Activated CD8-positive, alpha-beta T cell treated with anti-CD3 and anti-CD28 coated beads, Interleukin-2, amount 10 ng/mL, durations not matched to agents 7 days and 5 days (primary cell): ENCODE measurements at places on chromosomes 13 and 19. TPM values are rescaled to one million over a fixed set of nuclear protein-coding genes. Genes with fewer than 3 reads are reported as not detected.

DNA sequence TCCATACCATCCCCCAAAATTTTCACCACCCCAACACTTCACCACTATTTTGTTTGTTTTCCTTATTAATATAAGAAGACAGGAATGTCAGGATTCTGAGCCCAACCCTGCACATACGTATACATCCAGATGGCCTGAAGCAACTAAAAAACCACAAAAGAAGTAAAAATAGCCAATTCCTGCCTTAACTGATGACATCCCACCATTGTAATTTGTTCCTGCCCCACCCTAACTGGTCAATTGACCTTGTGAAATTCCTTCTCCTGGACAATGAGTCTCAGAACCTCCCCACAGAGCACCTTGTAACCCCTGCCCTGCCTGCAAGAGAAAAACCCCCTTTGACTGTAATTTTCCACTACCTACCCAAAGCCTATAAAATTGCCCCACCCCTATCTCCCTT lies 132.5 kb downstream of the ZNF675 start:
- no peak for DNase-seq
- no peaks in the 10 kb centered on the region for H3K36me3 ChIP-seq
- no peak overlapping the region for H3K4me3 ChIP-seq
- H3K4me1 ChIP-seq, result no peaks in the 10 kb centered on the region
- H3K27ac ChIP-seq, result no peak overlapping the region
- H3K27me3 ChIP-seq, result no peaks in the 10 kb centered on the region

The BCL2L12 gene
- total RNA-seq, result 87.7 TPM

GRCh38 chr13:36919171-36919832 lies 736 bp downstream of the SMAD9 start:
- no peaks in the 10 kb centered on the region for H3K36me3 ChIP-seq
- no peak overlapping the region for H3K27ac ChIP-seq
- no peak for DNase-seq
- peaks cover 71% of the 10 kb centered on the region for H3K27me3 ChIP-seq

- DNase-seq, result peak; percentile 54
- peak overlapping the region; percentile 100 for H3K27ac ChIP-seq
- peaks cover 4% of the 10 kb centered on the region for H3K36me3 ChIP-seq
- H3K4me1 ChIP-seq, result peaks cover 40% of the 10 kb centered on the region
- no peak overlapping the region for H3K4me3 ChIP-seq
These were observed 1.2 kb downstream of the KLF12 start for GRCh38 chr13:74132776-74133656.

DNA sequence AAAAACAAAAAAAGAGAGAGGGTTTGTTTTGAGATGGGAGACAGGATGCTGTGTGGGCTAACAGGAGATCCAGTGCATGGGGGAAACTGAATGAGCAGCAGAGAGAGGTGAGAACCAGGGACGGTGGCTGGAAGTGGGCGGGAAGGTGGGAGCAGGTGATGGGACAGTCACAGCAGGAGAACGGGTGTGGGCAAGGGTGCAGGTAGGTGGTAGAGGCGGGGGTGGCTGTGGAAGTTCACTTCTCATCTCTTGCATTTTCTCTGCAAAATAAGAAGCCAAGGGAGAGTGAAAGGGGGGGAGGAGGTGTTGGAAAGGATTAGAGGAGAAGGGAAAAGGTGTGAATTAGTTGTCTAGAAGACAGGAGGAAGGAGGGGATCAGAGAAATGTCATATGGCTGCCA lies 21.9 kb downstream of the FBXO17 start:
- no peak overlapping the region for H3K27ac ChIP-seq
- no peaks in the 10 kb centered on the region for H3K36me3 ChIP-seq
- peaks cover 20% of the 10 kb centered on the region for H3K27me3 ChIP-seq
- DNase-seq, result no peak

DNA sequence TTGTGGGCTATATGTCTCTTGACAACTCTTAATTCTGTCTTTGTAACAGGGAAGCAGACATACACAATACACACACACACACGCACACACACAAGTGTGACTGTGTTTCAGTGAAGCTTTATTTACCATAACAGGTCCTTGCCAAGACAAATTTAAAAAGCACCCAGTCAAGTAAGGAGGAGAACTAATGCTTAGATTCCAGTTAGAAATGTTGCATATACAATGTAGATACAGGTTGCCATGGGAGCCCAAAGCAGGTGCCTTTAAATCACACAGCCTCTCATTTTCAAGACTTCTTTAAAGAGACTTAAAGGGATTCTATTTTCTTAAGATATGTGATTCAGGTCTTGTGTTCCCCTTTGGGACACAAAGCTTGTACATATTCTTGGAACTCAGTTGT lies 1551.9 kb downstream of the EFNB2 start:
- H3K27ac ChIP-seq, result no peak overlapping the region
- no peak overlapping the region for H3K4me3 ChIP-seq
- peaks cover 19% of the 10 kb centered on the region for H3K4me1 ChIP-seq
- H3K27me3 ChIP-seq, result no peaks in the 10 kb centered on the region
- no peak for DNase-seq
- peaks cover 2% of the 10 kb centered on the region for H3K36me3 ChIP-seq

The TMPRSS9 gene
- not detected for total RNA-seq
